ENCODE measurements at places on chromosomes 2 and 18.

DNA sequence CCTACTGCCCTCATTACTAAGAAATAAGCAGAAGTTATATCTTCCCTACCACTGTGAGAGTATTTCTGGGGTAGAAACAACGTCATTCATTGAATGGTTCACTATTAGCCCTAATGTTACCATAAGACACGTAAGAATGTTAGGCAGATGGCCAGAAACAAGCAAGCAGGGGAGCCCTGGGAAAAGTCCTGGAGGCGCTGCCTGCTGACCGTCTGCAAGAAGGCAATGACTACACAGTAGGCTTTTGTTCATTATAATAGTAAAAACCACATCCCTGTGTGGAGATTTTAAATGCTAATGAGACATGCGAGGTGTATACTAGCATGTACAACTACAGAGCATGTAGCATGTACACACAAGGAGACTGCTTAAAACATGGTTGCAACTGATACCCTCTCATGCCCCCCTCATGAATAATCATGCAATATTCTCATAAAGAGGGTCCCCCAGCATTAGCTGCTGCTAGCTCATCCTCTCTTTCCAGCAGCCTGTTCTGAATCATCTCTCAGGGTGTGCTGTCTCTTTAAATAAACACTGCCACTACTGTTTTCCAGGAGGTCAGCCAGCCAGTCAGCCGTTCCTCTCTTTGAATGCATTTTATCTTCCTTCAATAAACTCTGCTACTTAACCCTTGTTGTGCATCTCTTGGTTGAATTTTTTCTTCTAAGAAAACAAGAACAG, 23.6 kb downstream of the SUCLG1 start:
- DNase-seq: no peak

GRCh38 chr2:147013696-147014392, 831.0 kb upstream of the ACVR2A start:
- no peak for DNase-seq

- DNase-seq: no peak
Measured at GRCh38 chr2:106147665-106148064, 46.4 kb downstream of the UXS1 start.

DNA sequence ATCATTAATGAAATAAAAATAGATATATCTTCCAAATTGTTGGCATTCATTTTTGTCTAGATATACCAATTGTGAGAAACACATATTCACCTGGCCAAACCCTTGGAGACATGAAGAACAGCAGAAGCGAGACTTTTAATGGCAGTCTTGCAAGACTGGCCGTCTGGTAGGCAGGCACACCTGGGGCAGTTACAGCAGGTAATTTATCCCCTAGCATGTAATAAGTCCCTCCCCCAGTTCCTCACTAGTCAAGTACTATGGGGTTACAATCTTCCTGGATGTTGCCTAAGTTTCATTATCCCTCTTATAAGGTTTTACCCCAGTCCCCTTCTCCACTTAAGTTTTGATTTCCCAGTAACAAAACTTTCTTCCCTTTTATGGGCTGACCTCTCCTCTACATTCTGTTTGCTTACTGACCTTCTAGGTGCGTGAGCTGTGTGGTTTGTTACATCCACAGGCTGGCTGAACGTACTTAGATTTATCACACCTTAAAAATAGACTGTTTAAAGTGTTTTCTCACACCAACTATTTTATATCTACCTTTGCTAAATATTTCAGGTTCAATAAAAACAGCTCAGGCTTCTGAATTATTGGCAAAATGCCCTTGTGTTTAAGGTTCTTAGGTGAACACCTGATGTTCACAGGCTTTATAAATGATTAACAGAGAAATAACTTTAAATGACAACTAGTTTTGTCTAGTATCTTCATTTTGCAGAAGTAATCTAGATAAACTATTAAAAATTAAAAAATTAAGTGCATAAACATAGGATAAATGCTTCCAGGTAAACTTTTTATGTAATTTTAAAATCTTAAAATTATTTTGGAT, 365.0 kb upstream of the TFPI start:
- DNase-seq: no peak

GRCh38 chr2:79327460-79327859, 167.9 kb upstream of the REG3A start:
- no peak for DNase-seq

GRCh38 chr2:37421686-37422085, 77.3 kb downstream of the QPCT start:
- DNase-seq: no peak

GRCh38 chr18:48308755-48309575, 100.2 kb downstream of the ZBTB7C start:
- DNase-seq: no peak

GRCh38 chr2:14944562-14945346, 312.2 kb downstream of the LRATD1 start:
- no peak for DNase-seq

- DNase-seq: no peak
Measured at GRCh38 chr2:160492401-160493226, 993 bp downstream of the RBMS1 start.

DNA sequence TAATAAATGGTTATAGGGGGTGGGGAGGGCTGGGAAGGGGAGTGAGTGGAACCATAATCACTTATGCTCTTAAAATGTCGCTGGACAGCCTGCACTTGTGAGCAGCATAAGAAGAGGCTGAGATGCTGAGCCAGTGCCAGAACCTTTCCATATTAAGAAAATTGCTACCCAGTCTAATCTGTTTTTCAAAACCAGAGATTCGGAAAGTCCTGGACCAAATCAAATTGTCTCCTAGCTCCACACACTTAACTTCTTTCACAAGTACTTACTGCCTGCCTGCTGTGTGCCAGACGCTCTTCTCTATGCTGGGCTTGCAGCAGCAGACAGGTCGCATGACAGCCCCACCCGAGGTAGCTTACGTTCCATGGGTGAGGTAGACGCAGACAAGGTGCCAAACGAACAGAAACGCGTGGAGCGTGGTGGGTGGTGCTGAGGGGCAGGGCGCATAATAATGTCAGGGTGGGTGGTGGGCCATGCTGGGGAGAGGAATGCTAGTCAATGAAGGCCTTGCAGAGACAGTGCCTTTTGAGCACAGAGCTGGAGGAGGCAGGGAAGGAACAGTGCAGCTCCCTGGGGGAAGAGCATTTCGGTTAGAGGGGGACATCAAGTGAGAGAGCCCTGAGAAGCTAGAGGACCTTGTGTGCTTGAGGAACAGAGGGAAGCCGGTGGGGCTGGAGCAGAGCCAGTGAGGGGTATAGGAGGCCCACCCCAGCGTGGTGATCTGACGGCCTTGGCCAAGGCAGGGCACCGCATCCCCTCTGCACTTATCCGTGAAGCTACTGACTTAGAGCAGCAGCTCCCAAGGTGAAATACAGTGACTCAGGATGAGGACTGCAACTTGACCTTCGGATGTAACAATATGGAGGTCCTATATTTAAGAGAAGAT, 123.5 kb upstream of the DAPL1 start:
- DNase-seq: no peak
